ENCODE measurements at places on chromosomes 12 and 14.

DNA sequence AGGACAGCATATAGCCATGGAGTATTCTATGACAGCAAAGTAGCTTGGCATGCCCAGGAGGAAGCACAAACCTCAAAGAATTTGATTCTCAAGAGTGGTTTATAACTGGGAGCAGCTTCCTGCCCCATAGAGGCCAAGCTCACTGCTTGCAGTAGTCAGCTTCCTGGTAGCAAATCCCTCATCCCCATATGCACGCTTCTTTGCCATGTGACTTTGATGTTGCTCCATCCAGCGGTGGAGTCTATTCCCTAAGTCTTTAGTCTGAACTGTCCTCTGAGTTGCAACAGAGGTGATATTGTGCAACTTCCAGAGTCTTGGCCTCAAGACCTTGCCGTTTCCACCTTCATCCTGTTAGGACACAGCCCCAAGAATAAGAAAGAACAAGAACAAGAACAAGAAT, 996.8 kb upstream of the TMEM132C start:
- DNase-seq: peak; percentile 3

GRCh38 chr12:47781479-47782371, 8.7 kb downstream of the SLC48A1 start:
- no peak for DNase-seq

- no peak for DNase-seq
These were observed 703.5 kb upstream of the TBX3 start for GRCh38 chr12:115387467-115387901.

GRCh38 chr12:256958-257357, 5.7 kb downstream of the SLC6A13 start:
- no peak for DNase-seq

GRCh38 chr12:24038211-24038997, 88.9 kb upstream of the SOX5 start:
- DNase-seq: no peak

DNA sequence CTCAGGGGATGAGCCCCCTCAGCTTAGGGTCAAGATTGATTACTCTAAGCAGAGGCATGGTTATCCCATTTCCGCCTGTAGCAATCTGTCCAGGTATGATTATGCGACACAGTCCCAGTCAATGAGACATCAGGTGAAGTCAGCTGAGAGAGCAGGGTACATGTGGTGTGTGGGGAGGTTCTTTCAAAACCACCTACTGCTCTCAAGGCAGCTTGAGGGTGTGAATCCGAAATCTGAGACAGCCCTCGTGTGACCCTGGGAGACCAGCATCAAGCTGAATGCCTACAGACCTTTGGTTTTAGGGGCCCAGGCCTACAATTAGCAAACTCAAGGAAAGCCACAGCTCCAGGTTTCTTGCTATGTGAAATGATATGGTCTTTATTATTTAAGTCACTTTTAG, 275.7 kb downstream of the ITPR2 start:
- DNase-seq: no peak

GRCh38 chr14:83491091-83491490, 1957.4 kb upstream of the SEL1L start:
- no peak for DNase-seq

DNA sequence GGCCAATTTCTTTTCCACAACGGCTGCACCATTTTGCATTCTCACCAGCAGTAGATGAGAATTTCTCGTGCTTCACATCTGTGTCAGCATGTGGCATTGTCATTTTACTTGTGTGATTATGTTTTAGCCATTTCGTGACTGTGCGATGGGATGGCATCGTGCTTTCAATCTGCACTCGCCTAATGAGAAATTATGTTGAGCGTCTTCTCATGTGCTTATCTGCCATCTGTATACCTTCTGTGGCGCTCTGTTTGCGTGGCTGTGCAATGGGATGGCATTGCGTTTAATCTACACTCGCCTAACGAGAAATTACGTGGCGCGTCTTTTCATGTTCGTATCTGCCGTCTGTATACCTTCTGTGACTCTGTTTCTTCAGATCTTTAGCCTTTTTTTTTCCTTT, 14.9 kb upstream of the GPR132 start:
- no peak for DNase-seq

DNA sequence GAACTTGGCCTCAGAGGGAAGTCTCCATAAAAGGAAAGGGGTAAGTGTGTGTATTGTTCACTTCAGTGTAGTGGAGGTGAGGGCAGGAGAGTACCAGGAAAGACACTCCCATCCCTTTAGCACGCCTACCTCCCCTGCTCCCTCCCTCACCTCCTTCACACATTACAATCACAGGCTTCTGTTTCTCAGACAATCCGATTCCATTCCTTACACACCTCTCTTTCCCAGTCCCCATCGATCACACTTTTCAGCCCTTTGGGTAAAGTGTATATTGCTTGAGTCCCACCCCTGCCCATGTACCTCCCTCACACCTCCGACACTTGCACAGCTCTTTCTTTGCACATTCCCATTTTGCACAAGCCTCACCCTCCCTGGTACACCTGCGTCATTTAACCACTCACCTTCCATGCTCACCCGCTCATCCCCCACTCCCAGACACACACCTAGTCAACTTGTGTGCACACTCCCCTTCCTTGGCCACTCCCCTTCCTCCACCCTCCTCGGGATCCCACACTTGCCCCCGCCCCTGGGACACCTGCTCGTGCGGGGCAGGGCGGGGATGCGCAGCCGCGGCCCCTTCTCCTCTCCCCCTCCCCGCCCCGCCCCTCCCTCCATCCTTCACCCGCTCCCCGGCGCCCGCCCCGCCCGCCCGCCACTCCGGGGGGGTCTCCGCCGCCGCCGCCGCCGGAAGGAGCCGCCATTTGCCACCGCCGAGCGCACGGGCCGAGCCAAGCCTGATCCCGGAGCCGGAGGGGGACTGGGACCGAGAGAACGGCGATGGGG, at the start of gene MARCHF9:
TSS of gene MARCHF9 (plus strand) at position 693 of the 783 bp plus-strand sequence. CDS start 426 bp downstream, outside the sequence.
- DNase-seq: peak; percentile 53

- peak; percentile 24 for DNase-seq
These were observed 86.9 kb downstream of the BCAT1 start for GRCh38 chr12:24861766-24862540.

DNA sequence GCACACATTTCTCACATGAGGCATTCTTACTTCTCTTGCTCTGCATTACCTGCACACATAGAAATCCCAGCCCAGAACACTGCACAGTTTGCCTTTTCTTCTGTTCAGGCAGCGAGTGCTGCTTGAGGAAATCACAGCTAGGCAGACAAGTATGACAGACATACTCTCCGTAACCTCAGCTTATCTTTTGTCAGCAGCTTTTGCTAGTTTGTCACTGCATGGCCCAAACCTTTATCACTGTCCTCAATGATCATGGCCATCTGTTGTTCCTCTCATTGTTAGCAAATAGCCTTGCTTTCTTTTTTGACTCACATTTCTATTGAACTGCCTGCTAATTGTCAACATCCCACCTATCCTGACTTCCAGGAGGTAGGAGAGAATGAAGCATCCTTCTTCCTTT, 5.3 kb downstream of the ZNF10 start:
- DNase-seq: no peak

DNA sequence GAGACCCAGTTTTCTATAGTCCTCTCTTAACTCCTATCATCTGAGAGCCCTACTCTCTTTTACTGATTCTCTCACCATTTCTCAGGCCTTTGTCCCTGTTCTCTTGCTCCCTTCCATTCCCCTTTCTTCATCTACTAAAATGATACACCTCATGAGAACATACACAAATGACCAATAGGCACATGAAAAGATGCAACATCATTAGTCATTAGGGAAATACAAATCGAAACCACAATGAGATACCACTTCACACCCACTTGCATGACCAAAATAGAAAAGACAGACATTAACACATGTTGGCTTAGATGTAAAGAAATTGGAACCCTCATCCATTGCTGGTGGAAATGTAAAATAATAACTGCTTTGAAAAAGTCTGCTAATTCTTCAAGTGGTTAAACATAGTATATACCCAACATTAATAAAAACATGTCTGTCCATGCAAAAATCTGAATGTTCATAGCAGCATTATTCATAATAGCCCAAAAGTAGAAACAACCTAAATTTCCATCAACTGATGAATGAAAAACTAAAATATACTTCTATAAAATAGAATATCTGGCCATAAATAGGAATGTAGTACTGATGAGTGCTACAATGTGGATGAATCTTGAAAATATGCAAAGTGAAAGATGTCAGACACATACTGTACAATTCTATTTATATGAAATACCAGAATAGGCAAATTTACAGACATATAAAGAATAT, 66.0 kb downstream of the DENND5B start:
- DNase-seq: no peak

- DNase-seq: peak; percentile 86
These were observed 20.9 kb downstream of the SYNE3 start for GRCh38 chr14:95495538-95496025.

DNA sequence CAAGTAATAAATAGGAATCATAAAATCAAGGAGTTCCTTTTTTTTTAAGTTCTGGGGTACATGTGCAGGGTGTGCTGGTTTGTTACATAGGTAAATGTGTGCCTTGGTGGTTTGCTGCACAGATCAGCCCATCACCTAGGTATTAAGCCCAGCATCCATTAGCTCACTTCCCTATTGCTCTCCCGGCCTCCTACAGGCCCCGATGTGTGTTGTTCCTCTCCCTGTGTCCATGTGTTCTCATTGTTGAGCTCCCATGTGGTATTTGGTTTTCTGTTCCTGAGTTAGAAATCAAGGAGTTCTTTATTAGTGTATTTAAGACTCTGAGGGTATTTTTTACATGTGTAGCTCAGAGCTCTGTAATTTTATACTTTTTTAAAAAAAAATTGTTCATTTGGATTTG, 86.0 kb downstream of the SCFD1 start:
- DNase-seq: peak; percentile 15

DNA sequence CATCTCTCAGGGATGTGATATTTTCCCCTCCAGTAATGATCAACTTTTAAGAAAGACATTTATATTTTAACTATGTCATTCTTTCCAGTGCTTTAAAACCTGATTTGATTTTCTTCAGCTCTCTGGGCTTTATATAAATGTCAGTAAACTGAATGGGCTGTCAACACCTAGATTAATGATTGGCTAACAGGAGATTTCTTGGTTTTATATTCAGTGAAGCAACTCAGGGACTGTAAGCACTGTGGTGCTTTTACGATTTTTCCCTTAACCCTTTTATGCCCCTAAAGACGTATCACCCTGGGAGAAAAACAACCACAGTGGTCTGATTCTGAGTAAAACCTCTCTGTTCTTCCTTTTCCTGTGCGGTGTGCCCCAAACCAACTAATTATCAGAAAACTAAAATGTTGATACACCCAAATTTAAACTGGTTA, 38.0 kb downstream of the PTGER2 start:
- peak; percentile 28 for DNase-seq

DNA sequence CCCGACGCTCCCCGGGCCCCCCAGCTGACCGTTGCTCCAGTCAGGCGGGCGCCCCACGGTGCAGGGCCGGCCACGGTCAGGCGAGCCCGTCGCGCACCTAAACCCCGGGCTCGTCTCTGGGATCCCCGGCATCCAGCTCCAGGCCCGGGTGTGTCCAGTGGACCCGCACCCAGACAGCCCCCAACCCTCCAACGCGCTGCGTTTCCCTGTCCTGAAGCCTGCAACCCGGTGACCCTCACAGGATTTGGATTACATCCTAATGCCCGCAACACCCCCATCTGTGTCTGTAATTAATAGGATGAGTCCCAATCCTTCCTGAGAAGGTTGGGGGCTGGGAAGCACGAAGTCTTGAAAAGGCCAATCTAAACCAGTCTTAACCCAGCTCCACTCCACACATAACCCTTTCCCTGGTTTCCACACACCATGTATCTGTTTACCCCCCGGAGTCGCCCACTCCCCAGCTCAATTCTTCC, 10.4 kb downstream of the CPNE6 start:
- DNase-seq: no peak

DNA sequence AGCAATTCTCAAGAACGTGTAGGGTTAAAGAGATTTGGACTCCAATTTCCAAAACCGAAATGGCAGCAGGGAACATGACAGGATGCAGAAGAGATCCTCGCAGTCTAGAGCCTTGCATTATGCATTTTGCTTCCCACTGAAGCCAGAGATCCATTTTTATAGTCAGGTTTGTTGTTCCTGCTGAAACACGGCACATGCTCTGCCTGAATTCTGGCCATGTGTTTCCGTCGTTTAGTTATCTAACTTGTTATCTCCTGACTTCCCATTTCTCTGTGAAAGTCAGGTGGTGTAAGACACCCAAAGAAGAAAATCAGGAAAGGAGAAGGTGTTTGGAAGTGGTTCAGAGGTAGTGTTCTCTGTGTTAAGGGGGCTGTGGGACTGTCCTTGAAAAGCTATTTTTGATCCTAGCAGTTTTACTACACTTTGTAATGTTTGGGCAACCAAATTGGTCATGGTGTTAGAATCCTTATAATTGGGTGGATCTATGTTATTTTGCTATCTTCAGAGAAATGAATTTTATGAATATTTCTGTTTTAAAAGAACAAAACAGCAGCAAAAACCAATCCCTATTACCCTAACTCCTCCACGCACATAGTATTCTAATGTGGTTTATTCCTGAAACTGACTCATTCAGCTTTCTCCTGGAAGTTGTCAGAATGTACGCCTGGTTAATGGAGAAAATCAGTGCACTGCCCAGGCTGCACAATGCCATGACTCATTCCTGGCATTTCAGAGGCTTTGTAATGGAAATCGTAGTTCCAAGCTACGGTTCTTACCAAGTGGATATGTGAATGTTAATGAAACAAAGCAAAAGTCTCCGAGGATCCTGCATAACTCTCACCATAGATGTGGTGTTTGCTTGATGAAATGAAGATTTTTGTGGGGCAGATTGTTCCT, 110.1 kb downstream of the SAMD4A start:
- DNase-seq: peak; percentile 51

- DNase-seq: no peak
These were observed 31.8 kb downstream of the SLC16A7 start for GRCh38 chr12:59627582-59627981.

DNA sequence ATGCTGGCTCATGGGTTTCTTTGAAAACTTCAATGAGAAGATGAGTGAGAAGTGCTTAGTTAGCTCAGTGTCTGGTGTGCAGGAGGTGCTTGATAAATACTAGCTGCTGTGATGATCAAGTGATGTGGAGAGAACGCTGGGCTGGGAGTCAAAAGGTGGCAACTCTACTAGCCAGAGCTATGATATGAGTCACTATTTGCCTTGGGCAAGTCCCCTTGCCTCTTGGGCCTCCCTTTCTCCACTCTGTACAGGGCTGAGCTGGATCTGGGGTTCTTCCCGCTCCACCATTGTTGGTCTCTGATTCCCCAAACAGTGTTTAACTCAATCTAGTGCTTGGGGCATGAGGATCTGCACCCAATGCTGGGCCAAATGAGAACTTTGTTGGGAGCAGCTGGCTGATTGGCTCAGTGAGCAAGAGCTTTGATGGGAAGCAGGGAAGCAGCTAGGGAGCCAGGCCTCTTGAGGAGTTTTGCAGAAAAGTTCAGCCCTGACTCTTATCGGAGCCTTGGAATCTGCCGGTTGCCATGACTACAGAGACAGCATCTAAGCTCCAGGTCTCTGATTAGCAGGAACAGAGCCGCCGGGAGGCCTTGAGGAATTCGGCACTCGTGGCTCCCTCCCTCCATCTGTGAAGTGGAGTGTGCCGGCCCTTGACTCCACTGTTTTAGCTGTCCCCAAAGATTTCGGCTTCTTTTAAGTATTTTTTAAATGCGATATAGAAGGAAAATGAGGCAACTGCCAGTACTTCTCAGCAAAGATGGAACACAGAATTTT, 82.1 kb upstream of the HSPB8 start:
- DNase-seq: no peak

- no peak for DNase-seq
These were observed 166.9 kb downstream of the PTCSC3 start for GRCh38 chr14:36009643-36010042.

GRCh38 chr14:101370593-101371569, 190.4 kb upstream of the DIO3 start:
- no peak for DNase-seq

GRCh38 chr12:65532162-65532561, 253.7 kb downstream of the MSRB3 start:
- no peak for DNase-seq

All from KBM-7 (cell line).